Right ventricle myocardium superior (tissue), 1 donor: ENCODE measurements at places on chromosomes 11 and 22.

- no peak for DNase-seq
Observed at GRCh38 chr11:113494021-113494420, 18.8 kb upstream of the DRD2 start.

DNA sequence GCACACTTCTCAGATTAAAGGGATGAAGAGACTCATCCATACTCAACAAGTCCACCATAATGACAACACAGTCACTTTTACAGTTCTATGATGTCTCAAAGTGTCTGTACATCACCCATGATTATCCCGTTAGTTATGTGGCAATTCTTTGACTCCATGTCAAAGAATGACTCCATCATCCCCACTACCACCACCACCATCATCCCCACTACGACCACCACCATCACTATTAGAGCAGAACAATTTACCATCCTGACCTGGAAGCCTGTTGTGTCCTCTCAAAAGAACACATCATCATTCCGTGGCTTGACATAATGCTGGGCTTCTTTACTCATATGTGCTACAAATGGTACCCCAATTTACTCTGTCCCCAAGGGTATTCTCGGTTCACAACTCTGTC is 13.7 kb downstream of the PRR5L start:
- no peak for DNase-seq

DNA sequence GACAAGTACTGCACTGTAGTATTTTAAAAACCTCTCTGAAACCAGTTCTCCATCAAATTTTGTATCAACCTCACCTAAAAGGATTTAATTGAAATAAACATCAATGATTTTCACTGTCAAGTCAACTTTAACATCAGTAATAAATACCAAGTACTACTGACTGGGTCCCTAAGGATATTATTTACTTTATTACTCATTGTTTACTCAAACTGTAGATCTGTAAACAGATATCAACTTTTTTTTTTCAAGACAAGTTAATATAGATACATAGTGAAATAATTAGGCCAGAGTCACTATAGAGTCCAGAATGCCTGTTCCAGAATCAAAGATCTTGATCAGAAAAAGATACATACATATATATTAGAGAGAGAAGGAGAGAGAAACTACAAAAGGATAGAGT is 1.6 kb downstream of the RNF141 start:
- DNase-seq = no peak

- no peak for DNase-seq
Observed at GRCh38 chr22:38652859-38653258, 3.3 kb downstream of the FAM227A start.

DNA sequence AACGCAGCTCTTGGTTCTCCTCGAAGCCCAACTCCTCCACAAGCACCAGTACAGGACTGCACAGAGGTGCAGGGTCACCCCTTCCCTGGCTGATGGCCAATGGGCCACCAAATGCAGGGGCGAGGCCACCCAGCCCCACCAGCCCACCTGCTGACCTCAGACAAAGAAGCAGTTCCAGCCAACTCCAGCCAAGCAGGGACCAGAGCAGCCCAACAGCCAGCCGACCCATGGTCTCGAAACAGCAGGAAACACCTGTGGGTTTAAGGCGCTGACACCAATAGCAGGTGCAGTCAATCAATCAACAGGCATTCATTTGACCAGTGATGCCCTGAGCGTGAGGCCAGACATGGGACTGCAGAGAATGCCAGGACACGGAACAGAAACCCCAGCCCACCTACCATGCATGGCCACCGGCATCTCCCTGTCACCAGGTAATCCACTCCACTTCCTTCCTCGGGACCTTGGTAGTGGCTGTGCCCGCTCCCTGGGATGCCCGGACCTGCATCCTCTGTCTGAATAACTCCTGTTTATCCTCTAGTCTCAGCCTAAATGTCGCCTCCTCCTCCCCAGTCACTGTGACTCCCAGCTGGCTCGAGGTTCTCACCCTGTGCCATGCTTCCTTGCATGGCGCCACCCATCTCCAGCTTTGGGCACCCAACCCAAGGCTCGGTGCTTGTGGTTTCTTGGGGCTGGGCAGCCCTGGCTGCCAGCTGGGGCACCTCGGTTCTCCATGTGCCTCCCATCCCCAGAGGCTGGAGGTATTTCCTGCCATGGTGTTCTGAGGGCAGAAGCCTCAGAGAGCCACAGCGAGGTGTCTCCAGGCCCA is 1475.4 kb downstream of the BRD1 start:
- peak; percentile 10 for DNase-seq

- no peak for DNase-seq
Observed at GRCh38 chr11:59214141-59214893, 1.6 kb upstream of the MPEG1 start.

GRCh38 chr22:46845296-46846149 is 83.1 kb downstream of the TBC1D22A start:
- no peak for DNase-seq

GRCh38 chr11:46936138-46937110 is at the start of gene CSTPP1:
Gene CSTPP1, plus strand, starts transcription at chr11:46936761. Its CDS starts 45 bp downstream, at chr11:46936806.
- peak; percentile 95 for DNase-seq

DNA sequence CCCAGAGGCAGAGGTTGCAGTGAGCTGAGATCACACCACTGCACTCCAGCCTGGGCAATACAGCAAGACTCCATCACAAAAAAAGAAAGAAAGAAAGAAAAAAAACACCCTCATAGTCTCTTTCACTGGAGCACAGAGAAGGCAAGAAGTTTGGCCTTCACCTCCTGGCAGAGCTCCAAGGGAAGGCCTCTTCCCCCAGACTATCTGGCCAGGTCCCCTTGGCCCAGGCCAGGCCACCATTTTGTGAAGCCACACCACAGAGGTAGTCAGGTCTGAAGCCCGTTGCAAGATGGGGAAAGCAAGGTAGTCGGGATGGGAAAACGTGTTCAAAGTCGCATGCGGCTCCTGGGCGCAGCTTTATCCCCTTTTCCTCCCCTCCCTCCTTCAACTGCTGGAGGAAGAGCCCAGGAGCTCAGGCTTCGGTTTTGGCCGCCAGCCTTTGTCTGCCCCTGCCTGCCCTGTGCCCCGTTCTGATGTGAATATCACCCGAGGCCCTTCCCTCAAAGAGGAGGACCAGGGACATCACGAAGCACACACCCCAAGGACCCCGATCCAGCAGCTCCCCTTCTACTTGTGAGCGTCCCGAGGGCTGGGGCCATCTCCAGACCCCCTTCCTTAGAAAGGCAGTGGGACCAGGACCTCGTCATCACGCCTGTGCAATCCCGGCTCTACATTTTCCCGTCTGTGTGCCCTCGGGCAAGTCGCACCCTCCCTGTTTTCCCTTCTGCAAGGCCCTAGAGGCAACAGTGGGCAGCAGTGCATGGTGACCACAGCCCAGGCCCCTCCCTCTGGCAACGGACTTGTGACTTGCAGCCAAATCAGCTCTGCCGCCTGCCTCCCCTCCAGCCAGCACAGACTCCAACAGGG is 17.7 kb downstream of the CABP7 start:
- DNase-seq = no peak

DNA sequence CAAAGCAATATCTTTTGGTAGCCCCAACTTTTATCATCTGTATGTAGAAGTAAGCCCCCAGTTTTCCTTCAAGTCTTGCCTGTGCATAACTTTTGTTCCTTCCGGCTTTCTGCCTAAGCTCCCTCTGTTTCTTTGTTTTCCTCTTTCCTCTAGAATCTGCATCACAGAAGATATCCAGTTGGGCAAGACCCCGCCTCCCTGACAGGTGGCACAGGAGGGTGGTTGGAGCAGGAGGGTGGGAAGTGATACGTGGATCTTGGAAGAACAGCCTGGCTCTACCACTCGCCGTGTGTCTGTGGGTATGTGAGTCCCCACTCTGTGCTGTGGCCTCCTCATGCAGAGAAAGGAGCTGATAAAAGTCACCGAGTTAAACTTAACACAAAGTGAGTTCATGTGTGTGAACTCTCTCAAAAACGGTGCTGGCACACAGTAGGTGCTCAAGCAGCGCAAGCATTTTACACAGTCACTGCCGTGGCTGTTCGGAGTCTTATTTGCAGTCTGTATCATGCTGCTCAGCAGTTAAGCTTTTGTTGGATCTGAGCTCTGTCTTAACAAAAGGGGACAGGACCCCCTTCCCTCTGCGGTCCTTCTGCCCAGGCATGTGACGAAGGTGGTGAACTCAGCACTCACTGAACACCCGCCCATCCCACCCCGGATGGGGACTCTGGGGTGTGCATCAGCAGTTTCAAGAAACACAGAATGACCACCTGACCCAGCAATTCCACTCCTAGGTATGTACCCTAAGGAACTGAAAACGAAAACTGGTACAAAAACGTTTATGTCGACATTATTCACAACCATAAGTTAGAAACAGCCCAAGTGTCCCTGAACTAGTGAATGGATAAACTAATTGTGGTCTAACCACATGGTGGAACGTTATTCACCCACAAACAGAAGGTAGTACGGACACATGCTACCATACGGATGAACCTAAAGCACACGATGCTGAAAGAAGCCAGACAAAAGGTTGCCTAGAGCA is 249.1 kb downstream of the CTTN start:
- DNase-seq = peak; percentile 10

- DNase-seq = peak; percentile 38
Observed at GRCh38 chr11:106950067-106950491, 68.2 kb downstream of the GUCY1A2 start.

- DNase-seq = no peak
Observed at GRCh38 chr11:12186701-12187100, 76.3 kb downstream of the MICAL2 start.

DNA sequence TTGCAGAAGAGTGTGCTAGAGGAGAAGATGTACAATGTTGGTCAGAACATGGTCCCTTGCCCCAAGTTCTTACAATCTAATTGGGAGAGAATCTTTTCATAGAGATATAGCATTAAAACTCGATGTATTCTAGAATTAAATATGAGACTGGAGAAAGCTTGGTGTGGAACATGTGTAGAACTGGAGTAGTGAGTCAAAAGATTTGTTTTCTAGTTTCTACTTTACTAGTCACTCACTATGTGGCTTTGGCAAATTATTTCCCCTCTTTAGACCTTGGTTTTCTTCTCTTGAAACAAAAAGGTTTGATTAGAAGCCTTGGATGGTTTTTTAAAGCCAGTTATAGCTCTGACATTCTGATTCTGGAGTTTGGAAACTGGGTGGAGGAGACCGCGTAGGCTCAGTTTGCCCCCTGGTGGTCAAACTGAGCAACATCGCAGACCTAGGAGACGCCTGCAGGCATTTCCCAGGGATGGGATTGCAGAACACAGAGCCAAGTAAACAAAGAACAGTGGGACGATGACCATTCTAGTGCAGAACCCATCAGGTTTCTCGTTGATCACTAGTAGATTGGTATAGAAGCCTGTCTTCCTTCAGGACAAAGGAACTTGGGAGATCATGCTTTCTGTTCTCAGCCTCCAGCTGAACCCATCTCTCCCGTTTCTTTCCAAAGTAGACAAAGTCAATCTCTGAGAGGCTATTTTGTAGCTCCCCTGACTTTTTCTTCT is 8.5 kb upstream of the CHRDL2 start:
- peak; percentile 58 for DNase-seq

- no peak for DNase-seq
Observed at GRCh38 chr11:113447621-113448315, 27.4 kb downstream of the DRD2 start.

GRCh38 chr11:44577231-44577830 is 11.9 kb downstream of the CD82 start:
- DNase-seq = no peak

- no peak for DNase-seq
Observed at GRCh38 chr22:25696763-25697162, 45.2 kb upstream of the MYO18B start.

- DNase-seq = no peak
Observed at GRCh38 chr11:23789200-23789853, 707.5 kb upstream of the LUZP2 start.

GRCh38 chr11:119676461-119677020 is 52.5 kb downstream of the NECTIN1 start:
- no peak for DNase-seq

- DNase-seq = no peak
Observed at GRCh38 chr11:27166130-27166529, 125.5 kb downstream of the BBOX1 start.

DNA sequence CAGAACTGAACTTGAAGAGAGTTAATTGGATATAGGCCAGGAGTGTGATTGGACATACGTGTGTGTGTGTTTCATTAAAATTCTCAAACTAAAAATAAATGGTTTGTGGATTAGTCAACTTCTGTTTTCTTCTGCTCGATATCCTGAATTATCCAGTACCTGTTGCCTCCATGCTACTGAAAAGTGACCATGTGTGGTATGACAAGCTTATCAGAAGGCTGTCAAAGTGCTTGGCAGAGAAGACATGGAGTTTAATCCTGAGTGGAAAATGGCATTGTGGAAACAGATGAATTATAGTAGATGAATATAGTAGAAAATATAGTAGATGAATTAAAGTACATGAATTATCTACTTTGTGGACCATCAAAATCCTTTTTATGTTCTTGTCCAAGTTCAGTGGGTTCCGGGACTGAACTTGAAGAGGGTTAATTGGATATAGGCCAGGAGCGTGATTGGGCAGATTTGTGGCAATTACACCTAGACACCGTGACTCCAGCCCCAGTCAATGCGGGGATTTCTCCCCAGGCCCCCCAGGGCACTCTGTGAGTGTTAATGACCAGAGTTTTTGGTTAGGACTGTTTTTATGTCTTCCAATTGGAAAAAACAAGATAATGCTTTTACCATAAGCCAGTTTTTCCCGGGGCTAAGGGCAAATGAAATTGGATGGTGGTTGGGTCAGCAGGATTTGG is 30.1 kb downstream of the GRAMD1B start:
- DNase-seq = no peak

DNA sequence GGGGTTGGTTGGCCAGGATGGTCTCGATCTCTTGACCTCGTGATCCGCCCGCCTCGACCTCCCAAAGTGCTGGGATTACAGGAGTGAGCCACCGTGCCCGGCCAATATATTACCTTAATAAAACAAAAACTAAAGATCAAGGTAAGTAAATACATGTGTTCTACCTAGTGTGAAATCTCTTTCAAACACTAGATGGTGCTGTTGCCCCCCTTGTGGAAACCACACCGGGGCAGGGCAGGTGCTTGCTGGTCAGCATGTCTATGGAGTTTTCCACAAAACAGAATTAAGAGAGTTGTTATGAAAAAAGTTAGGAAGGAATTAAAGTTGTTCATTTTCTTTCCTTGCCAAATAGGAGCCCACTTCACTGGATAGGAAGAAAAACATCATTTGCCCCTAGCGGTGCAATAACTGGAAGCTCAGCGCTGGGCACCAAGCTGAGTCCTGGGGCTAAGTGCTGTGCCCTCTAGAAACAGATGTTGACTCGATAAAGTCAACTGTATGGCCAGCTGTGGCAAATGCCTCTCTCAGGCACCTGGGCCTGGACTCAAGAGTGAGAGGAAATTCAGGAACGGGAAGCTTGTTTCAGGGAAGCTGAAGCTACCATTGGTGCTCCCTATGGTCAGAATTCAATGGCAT is 6.3 kb upstream of the KCNJ5 start:
- DNase-seq = peak; percentile 51

- no peak for DNase-seq
Observed at GRCh38 chr11:20162824-20163782, 2.8 kb upstream of the DBX1 start.
